Fibroblast of upper back skin (primary cell): ENCODE measurements at places on chromosomes 7 and 10.

- no peak for DNase-seq
Observed at GRCh38 chr10:47036771-47037170, 125.5 kb downstream of the PTPN20 start.

- no peak for DNase-seq
Observed at GRCh38 chr10:100972115-100972903, 3.0 kb downstream of the SEMA4G start.

DNA sequence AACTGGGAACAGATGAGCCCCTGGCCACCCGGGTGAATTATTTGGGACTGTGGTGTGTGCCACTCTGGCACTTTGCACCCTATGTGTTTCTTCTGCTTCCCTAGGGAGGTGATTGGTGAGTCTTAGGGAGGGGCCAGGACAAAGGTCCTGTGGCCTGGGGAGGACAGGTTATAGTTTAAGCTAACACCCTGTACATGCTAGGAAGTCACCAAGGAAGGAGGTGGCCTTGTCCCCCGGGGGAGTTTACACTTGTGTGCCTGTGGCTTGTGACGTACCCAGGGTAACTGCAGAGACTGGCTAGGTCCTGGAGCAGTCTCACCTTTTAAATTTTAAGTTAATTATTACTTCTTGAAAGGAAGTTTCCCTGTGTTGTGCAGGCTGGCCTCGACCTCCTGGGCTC lies 196.2 kb downstream of the BAMBI start:
- no peak for DNase-seq

DNA sequence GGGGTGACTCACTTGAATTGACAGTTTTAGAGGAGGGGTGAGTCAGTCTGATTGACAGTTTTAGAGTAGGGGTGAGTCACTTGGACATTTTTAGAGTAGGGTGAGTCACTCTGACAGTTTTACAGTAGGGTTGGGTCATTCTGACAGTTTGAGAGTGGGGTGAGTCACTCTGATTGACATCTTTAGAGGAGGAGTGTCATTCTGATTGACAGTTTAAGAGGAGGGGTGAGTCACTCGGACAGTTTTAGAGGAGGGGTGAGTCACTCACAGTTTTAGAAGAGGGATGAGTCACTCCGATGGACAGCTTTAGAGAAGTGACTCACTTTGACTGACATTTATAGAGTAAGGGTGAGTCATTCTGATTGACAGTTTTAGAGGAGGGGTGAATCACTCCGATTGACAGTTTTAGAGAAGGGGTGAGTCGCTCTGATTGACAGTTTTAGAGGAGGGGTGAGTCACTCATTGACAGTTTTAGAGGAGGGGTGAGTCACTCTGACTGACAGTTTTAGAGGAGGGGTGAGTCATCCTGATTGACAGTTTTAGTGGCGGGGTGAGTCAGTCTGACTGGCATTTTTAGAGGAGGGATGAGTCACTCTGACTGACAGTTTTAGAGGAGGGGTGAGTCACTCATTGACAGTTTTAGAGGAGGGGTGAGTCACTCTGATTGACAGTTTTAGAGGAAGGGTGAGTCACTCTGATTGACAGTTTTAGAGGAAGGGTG lies 595.9 kb downstream of the DNAJB6 start:
- DNase-seq, result no peak

GRCh38 chr10:7560519-7560918 lies 106.2 kb downstream of the ITIH5 start:
- no peak for DNase-seq

GRCh38 chr7:39936761-39937160 lies 13.3 kb upstream of the CDK13 start:
- DNase-seq, result no peak

- DNase-seq, result peak; percentile 56
Observed at GRCh38 chr7:28078036-28078901, 102.3 kb downstream of the JAZF1 start.

- no peak for DNase-seq
Observed at GRCh38 chr10:117755659-117756014, 213.1 kb downstream of the EMX2 start.

DNA sequence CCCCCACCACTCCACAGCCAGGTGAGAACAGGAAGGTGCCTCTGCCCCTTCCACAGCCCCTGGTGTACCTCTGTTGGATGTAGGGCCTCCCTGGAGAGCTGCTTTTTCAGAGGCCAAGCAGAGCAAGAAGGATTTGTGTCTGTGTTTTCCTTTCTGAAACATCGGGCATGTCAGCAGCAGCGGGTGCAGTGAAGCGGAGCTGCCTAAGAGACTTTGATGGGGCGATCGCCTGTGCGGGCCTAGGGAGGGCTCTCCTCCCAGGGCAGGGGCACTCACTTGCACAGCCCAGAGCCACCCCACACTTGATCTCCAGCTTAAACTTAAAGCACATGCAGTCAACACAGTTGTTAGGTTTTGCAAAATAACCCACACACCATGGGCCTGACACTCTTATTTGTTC lies 324.7 kb downstream of the ACTR3B start:
- no peak for DNase-seq

DNA sequence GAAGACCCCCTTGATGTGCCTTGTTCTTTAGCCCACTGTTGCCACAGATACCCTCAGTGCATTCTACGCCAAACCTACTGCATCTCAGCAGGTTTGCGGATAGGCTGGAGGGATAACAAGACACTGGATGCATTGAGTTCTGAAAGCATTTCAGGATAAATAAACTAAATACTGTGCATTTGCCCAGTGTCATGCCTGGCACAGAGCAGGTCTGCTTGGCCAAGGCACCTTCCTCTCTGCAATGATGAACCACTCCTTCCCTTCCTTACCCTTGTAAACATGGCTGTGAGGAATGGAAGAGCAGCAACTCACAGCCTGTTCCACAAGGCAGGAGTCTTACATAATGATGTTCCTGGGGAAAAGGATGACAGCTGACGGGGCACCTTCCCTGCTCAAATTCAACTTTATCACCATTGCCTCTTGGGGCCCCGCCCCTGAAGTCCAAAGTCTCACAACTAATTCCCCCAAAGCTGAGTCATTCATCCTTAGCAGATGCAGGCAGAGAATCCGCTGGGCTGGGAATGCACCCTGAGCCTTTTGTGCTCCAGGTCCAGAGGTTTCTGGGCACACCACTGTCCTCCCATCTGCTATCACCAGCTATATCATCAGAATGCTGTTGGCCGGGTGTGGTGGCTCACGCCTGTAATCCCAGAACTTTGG lies 11.6 kb downstream of the DDX56 start:
- DNase-seq, result peak; percentile 32
